Sciatic nerve (tissue), 2 donors: ENCODE measurements at places on chromosomes 5 and 9. TPM values are rescaled to one million over a fixed set of nuclear protein-coding genes. Genes with fewer than 3 reads are reported as not detected.

MAPK9 gene
- total RNA-seq, result 34.4 TPM

AIF1L gene
- 92.1 TPM for total RNA-seq

HTR1A gene
- not detected for total RNA-seq

TCOF1 gene
- total RNA-seq, result 30.0 TPM

KCNN2 gene
- 0.71 TPM for total RNA-seq

HCN1 gene
- total RNA-seq, result 37.3 TPM

SARDH gene
- total RNA-seq, result 6.0 TPM

ACTBL2 gene
- not detected for total RNA-seq

DBH gene
- 0.13 TPM for total RNA-seq
